ENCODE measurements at places on chromosomes 4 and X. TPM values are rescaled to one million over a fixed set of nuclear protein-coding genes. Genes with fewer than 3 reads are reported as not detected.

Gene RASL11B
- 71.9 TPM for total RNA-seq

Gene SMIM9
- total RNA-seq = not detected

Gene LSM6
- 70.3 TPM for total RNA-seq

Gene BTK
- 0.66 TPM for total RNA-seq

Gene EDA
- total RNA-seq = 15.1 TPM

Gene SYTL5
- total RNA-seq = 0.39 TPM

Gene ABCG2
- 2.1 TPM for total RNA-seq

Gene PAGE4
- 0.82 TPM for total RNA-seq

Gene SORCS2
- total RNA-seq = 5.5 TPM

Gene TSPAN6
- total RNA-seq = 50.5 TPM

Gene KLHL2
- total RNA-seq = 12.4 TPM

Gene MTCP1
- total RNA-seq = 12.8 TPM

Gene RBPJ
- total RNA-seq = 163 TPM

Gene PTPN13
- total RNA-seq = 44.0 TPM

Gene PGRMC1
- total RNA-seq = 193 TPM

Data from WTC11 (cell line).